ENCODE measurements at places on chromosomes 1 and 21. TPM values are rescaled to one million over a fixed set of nuclear protein-coding genes. Genes with fewer than 3 reads are reported as not detected.

GRCh38 chr1:156721535-156721934 lies 6.7 kb upstream of the METTL25B start:
- no peak for DNase-seq
- peaks cover 57% of the 10 kb centered on the region for H3K36me3 ChIP-seq
- peaks cover 27% of the 10 kb centered on the region for H3K4me1 ChIP-seq
- no peak overlapping the region for H3K4me3 ChIP-seq
- no peaks in the 10 kb centered on the region for H3K27me3 ChIP-seq
- H3K27ac ChIP-seq: no peak overlapping the region

- no peaks in the 10 kb centered on the region for H3K4me1 ChIP-seq
- no peaks in the 10 kb centered on the region for H3K36me3 ChIP-seq
- DNase-seq: no peak
- no peaks in the 10 kb centered on the region for H3K27me3 ChIP-seq
- H3K27ac ChIP-seq: no peak overlapping the region
These were observed 585.7 kb upstream of the CAMK1G start for GRCh38 chr1:208997726-208998312.

Gene TTLL10
- total RNA-seq: not detected

GRCh38 chr1:150763018-150763417 lies 2.6 kb downstream of the CTSS start:
- no peaks in the 10 kb centered on the region for H3K27me3 ChIP-seq
- H3K4me1 ChIP-seq: peaks cover 35% of the 10 kb centered on the region
- H3K36me3 ChIP-seq: peaks cover 9% of the 10 kb centered on the region

GRCh38 chr1:206079135-206079534 lies 26.2 kb downstream of the RHEX start:
- H3K27ac ChIP-seq: no peak overlapping the region
- H3K36me3 ChIP-seq: no peaks in the 10 kb centered on the region
- H3K4me3 ChIP-seq: no peak overlapping the region
- peaks cover 6% of the 10 kb centered on the region for H3K4me1 ChIP-seq
- DNase-seq: no peak

Measured in CD4-positive, CD25-positive, alpha-beta regulatory T cell (primary cell).